H4 (cell line): ENCODE measurements at places on chromosomes 7 and 10.

DNA sequence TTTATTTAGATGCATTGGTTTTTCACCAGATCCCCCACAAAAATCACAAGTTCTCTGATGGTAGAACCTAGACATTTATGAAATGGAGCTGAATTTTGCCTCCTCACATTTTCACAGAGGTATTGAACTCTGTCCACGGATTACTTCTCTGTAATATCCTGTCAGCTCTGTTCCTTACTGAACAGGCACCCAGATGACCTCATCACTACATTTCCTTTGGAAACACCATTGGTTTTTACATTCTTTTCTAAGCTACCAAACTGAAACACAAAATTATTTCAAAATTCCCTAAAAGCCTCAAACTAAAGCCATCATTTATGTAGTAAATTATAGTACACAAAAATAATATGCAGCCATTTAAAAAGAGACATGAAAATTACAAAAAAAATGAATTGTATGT lies 98.3 kb upstream of the KCNIP2 start:
- no peak for DNase-seq

DNA sequence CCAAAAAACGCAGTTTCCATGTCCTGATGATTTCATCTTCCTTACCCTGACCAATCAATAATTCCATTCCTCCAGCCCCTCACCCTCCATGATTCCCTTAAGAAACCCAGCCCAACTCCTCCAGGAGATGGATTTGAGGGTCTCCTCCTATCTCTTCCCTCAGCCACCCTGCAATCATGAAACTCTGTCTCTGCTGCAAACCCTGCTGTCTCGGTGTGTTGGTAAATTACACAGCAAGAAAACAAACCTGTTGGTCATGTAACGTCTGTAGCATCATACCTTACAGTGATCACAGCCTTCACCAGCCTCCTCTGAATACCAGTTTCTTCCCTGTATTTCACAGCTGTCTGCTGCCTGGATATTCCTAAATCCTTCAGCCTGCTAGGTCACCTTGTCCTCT lies 300.7 kb upstream of the NEBL start:
- DNase-seq, result no peak

DNA sequence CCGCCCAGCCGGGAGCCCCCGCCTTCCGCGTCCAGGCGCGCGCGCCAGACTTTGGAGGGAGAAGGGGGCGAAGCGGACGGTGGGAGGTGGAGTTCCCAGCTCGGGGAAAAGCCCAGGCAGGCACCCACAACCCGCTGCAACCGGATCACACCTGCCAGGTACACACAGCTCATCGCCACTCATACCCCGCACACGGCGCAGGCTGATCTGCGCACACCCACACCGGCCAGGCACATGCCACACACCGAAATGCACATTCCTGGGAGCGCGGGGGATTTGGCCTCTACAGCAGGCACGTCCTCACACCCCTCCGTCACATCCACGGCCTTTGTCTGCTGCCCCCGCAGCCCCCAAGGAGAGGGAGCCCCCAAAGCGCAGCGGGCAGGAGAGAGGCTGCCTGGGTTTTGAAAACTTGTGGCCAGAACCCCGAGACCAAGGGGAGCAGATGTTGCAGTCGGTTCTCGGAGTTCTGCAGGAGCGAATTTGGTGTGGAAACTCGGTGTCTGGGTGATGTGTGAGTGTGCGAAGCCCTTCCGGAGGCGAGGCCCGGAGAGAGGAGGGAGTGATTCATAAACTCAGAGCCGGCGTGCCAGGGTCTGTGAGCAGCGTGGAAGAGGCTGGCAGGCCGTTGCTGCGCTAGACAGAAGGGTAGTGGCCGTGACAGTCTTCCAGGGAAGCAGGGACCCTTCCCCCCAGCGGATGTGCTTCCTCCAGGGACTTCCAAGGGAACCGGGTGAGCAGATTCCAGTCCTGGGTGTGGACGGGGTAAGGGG lies 734 bp downstream of the CHST3 start:
- peak; percentile 31 for DNase-seq

- DNase-seq, result no peak
These were observed 40.2 kb downstream of the ASB13 start for GRCh38 chr10:5625992-5626777.

- no peak for DNase-seq
These were observed 233.4 kb downstream of the PAXIP1 start for GRCh38 chr7:154769527-154769926.

- no peak for DNase-seq
These were observed 61.9 kb downstream of the CACUL1 start for GRCh38 chr10:118692872-118693271.

DNA sequence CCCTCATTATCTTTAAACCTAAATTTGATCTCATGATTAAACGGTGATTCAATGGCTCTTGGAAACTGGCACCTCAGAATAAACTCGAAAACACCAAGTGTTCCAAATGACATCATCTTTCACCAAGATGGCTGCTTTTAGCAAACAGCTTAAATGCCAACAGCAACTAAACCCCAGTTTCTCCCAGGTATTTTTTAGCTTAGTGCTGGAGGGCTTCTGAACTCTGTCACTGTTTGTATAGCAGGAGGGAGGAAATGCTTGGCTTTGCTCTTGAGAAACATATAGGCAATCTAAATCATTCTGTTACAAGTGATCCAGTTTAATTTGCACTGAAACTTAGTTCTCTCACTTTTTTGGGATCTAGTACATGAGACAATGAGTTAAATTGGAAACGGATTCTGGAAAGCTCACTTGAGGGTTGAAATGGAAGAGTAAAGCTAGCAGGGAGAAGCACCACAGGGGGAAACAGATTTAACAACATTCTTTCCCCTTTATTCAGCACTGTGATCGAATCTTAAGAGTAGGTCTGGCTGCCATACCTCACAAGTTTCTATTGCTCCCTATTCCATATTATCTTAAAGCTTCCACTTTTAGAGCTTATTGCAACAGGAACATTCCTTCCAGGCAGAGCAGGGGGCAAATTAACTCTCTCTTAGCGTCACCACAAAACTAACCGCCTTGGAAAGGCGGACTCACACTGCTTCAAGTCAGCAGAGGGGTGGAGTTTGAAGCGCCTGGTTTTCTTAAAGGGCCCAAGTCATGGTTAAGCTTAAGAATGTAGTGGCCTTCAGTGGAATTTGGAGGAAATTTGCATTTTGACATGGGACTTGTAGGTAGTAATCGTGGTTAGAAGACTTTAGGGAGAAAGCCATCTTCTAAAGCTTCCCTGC lies 1.8 kb upstream of the CCDC6 start:
- DNase-seq, result peak; percentile 91

GRCh38 chr10:102065561-102066398 lies 631 bp downstream of the HPS6 start:
- no peak for DNase-seq

DNA sequence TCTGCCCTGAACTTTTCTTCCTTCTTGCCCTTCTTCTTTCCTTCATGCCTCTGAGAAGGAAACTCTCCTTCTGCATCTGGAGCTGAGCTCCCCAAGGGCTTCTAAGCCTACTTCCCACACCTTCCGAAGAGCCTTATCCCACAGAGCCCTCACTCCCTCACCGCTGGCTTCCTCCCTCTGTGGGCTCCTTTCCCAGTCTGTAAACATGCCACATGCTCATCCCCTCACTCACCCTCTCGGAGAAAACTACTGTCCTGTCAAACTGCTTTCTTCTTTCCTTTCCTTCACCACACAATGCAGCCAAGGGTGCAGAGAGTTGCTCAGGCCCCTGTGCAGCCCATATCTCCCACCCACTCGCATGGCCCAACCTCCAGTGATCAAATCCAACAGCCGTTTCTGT lies 18.1 kb downstream of the ANKRD16 start:
- DNase-seq, result no peak

- DNase-seq, result no peak
These were observed 30.5 kb upstream of the SLC18A3 start for GRCh38 chr10:49579621-49580020.

- DNase-seq, result no peak
These were observed 25.5 kb downstream of the C1GALT1 start for GRCh38 chr7:7207876-7208275.

DNA sequence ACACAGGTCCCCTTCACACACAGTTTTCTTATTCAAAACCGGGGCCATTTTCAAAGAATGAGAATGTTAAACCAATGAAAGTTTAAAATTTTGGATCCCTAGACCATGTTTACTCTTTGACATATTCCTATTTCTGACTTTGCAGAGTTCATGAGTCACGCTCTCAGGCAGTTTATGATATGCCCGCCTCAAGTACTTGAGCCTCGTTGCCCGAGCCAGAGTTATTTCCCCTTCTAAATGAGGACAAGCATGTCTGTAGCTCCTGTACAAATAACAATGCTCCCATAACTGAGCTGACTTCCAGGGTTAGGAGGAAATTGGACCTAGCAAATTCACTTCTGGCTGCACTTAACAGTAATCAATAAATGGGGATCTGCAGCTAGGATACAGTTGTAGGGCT lies 87.9 kb upstream of the PDE1C start:
- no peak for DNase-seq

DNA sequence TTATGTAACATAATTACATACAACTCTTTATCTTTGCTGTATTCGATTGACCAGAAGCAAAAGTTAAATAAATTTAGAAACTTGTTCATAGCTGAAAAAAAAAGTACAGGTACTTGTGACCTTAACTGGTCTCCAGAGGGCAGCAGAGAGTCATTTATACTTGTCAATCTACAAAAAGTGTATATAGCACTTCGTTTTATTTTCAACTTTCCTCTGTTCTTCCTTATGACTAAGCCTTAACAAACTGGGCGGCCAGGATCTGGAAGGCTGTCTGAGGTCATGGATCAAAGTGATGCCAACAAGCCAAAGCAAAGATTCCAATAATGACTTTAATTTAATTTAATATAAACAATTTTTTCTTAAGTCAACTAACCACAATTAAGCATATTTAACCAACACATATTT lies 29.8 kb downstream of the C10orf67 start:
- peak; percentile 66 for DNase-seq

DNA sequence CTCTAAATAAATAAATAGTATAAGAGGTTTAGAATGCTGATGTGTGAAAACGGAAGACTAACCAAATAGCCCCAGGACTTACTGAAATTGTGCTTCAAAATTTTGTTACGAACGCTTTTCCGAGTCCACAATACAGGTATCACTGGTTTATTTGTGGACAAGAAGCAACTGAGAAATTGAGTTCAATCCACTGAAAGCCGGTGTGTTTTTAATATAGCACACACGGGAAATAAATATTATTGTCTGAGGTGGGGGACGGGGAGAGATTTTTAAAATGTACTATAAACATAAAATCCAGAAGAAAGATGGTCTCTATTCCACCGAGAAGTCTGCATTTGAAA lies 598 bp downstream of the SLC16A12 start:
- no peak for DNase-seq

- no peak for DNase-seq
These were observed 51.1 kb downstream of the SVIL start for GRCh38 chr10:29583674-29584073.

DNA sequence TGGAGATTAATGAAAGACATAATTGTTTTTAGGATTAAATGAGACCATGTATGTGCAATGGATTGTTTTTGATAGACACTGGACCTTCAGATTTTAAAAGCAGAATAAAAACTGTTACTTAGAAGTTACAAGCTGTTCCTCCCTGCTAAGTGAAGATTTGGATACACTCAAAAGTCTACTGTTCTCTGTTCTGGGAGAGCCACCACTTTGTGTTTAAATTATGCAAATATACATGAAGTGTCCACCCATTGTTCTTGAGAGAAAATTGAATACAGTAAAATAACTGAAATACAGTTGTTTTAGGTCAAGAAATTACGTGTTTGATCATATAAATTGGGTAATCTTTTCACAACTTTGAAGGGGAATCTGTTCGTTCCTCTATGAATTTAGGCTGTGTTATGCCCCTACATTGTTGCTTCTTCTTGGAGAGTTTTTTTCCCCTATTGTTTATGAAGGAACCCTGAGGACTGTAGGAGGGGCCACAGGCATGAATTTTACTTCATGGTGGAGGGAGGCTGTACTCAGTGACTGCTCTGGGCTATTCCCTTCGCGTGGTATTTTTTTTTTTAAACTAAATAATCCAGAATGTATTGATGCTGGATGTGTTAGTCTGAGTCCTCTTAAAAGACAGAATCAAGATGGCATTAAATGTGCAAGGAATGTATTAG lies 18.6 kb upstream of the VCL start:
- no peak for DNase-seq

DNA sequence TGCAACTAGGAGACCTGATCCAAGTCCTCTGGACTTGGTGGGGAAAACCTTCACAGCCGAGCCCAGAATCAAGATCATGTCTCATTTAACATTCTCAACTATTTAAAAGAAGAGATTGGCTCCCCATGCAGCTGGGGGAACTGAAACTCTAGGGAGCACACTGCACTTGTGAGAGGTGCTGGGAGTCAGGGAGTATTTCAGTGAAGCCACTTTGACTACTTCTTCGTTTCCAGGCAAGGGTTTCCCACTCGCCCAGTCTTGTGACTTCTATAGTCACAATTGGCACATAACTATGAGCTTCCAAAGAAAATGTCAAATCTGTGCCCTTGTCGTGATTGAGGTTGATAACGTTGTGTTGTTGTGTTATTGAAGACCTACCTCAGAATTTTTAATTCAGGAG lies 62.9 kb downstream of the AKR1B1 start:
- DNase-seq, result no peak

DNA sequence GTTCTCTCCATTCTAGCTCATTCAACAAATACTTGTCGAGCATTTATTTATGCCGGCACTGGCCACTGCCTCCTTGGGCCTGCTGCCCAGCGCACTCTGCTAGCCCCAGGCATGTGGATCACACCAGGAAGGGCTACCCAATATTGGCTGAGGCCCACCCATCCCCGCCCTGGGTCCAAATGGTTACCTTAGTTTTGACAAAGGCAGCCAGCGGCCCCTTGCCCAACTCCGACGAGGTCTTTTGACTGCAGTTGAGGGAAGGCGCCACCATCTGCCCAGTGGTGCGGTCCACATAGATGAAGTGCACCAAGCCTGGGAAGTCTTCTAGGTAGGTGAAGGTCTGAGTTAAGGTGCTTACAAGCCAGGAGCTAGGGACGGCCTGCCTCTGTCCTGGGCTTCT lies 7.2 kb upstream of the PYROXD2 start:
- DNase-seq, result no peak

GRCh38 chr7:122311050-122311700 lies 6.6 kb upstream of the FEZF1 start:
- DNase-seq, result no peak

- DNase-seq, result no peak
These were observed 43.0 kb upstream of the IMMP2L start for GRCh38 chr7:111605246-111605645.

GRCh38 chr10:63206576-63206975 lies 73.4 kb downstream of the NRBF2 start:
- DNase-seq, result no peak

GRCh38 chr7:74489997-74490945 lies 36.6 kb downstream of the GTF2IRD1 start:
- DNase-seq, result peak; percentile 3
